Fibroblast of lung (primary cell): ENCODE measurements at places on chromosomes 6 and 20. TPM values are rescaled to one million over a fixed set of nuclear protein-coding genes. Genes with fewer than 3 reads are reported as not detected.

The MEI4 gene
- total RNA-seq: not detected in 2 replicates

The MYMX gene
- not detected in 2 replicates for total RNA-seq

The WFDC5 gene
- total RNA-seq: not detected in 2 replicates

The HRH3 gene
- total RNA-seq: not detected in 2 replicates

The SYNJ2 gene
- total RNA-seq: 43.4 and 57.3 TPM in 2 replicates

The CLIC5 gene
- not detected in 2 replicates for total RNA-seq

The CAP2 gene
- 2.6 and 8.6 TPM in 2 replicates for total RNA-seq

The PPT2 gene
- 15.9 and 37.3 TPM in 2 replicates for total RNA-seq

The CFB gene
- 62.9 and 87.1 TPM in 2 replicates for total RNA-seq

The CCN2 gene
- 20.5 and 22.8 TPM in 2 replicates for total RNA-seq

The HNF4A gene
- total RNA-seq: not detected in 2 replicates

The NKAPL gene
- total RNA-seq: 2.8 and 3.3 TPM in 2 replicates

The COX7A2 gene
- 91.9 and 115 TPM in 2 replicates for total RNA-seq

The EDN1 gene
- 0.17 and 0.26 TPM in 2 replicates for total RNA-seq

The OPRM1 gene
- total RNA-seq: not detected in 2 replicates

The HMGCLL1 gene
- total RNA-seq: 0.51 and 0.83 TPM in 2 replicates

The GTSF1L gene
- total RNA-seq: not detected in 2 replicates

The NFS1 gene
- 31.7 and 36.5 TPM in 2 replicates for total RNA-seq

The SIRPD gene
- not detected in 2 replicates for total RNA-seq

The RIPOR3 gene
- 4.1 and 4.9 TPM in 2 replicates for total RNA-seq

The FOXS1 gene
- under 0.01 TPM in 1 of 2 replicates, not detected in the other for total RNA-seq

The PACRG gene
- 0.26 and 0.66 TPM in 2 replicates for total RNA-seq

The HDGFL1 gene
- total RNA-seq: not detected in 2 replicates

The TRIM15 gene
- total RNA-seq: not detected in 2 replicates

The MROH8 gene
- 1.2 and 1.3 TPM in 2 replicates for total RNA-seq

The SLC24A3 gene
- total RNA-seq: 1.8 and 4.9 TPM in 2 replicates

The MLIP gene
- total RNA-seq: not detected in 2 replicates

The MCHR2 gene
- total RNA-seq: not detected in 2 replicates

The COL9A3 gene
- 0.17 and 1.3 TPM in 2 replicates for total RNA-seq

The HCK gene
- not detected in 2 replicates for total RNA-seq

The TFAP2C gene
- not detected in 2 replicates for total RNA-seq

The MOCS1 gene
- 16.7 and 21.8 TPM in 2 replicates for total RNA-seq

The SERINC1 gene
- total RNA-seq: 241 and 363 TPM in 2 replicates

The COL11A2 gene
- 0.17 and 0.26 TPM in 2 replicates for total RNA-seq

The AHCY gene
- 68.4 and 72.2 TPM in 2 replicates for total RNA-seq

The ZNF335 gene
- total RNA-seq: 7.2 and 10.2 TPM in 2 replicates

The BTN1A1 gene
- not detected in 2 replicates for total RNA-seq

The FAM210B gene
- total RNA-seq: 71.9 and 120 TPM in 2 replicates

The FOXA2 gene
- not detected in 2 replicates for total RNA-seq

The FUT9 gene
- not detected in 2 replicates for total RNA-seq

The TMEM151B gene
- total RNA-seq: under 0.01 TPM in 2 replicates
